Stimulated activated CD8-positive, alpha-beta memory T cell treated with anti-CD3 and anti-CD28 coated beads, Interleukin-4, amount 100 ng/mL, for 1 hour (primary cell): ENCODE measurements at places on chromosomes 3 and 15.
A peak's percentile ranks its signal among the peaks of the same experiment; 100 is the strongest.

DNA sequence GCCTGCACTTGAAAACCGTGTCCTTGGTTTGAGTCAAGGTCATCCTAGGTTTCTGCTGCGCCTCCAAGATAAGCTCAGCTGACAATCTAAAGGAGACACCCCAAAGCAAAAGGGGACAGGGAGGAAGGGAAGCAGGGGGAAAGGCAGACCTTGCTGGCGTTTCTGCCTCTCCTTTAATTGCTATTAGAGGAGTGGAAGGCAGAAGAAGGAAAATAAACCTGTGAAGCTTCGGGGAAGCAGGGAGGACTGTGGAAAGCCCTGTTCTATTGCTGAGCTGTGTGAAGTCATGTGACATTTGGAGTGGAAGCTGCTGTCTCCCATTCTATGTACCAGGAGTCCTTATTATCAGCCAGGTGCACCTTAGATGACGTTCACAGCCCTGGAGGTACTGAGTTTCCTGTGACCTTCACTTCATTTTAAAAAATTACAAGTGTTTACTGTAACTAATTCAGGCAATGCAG, 21.5 kb upstream of the CHD2 start:
- no peak for DNase-seq

DNA sequence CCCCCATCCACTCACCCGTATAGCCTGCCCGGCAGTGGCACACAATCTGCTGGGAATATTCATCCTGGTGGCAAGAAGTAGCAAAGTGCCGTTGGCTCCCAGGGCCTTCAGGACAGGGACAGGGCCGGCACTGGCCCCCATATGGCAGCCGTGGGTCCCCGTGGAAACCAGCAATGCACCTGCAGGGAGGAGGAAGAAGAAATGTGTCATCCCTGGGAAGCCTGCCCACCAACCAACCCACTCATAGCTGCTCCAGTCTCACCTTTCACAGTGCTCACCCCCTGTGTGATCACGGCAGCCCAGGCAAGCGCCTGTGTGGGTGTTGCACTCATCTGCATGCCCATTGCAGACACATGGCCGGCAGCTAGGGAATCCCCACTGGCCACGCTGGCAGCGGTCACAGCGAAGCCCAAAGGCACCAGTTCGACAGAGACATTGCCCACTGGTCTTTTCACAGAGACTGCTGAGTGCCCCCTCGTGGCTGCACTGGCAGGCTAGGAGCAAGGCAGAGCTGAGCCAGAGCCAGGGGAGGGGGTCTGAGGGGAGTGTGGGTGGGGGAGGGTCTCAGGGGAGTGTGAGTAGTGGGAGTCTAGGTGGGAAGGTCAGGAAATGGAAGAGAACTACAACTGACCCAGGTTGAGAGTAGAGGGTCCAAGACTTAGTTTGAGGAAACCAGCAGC, 4.5 kb upstream of the USP19 start:
- DNase-seq: no peak

DNA sequence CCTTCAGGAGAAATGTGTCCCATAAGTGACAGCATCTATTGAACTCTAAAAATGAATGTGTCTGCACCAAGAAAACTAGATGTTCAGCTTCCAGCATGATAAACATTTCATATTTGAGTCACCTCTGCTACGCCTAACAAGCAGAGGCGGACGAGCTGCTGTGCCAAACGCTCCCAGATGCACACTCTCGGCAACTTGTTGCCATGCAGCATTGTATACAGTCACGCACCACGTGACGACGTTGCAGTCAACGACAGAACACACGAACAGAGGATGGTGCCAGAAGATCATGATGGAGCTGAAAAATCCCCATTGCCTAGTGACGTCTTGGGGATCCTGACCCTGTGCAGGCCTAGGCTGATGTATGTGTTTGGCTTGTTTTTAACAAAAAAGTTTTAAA, 137.5 kb downstream of the XXYLT1 start:
- DNase-seq: no peak

- DNase-seq: no peak
These were observed 40.3 kb downstream of the UACA start for GRCh38 chr15:70723122-70723422.

DNA sequence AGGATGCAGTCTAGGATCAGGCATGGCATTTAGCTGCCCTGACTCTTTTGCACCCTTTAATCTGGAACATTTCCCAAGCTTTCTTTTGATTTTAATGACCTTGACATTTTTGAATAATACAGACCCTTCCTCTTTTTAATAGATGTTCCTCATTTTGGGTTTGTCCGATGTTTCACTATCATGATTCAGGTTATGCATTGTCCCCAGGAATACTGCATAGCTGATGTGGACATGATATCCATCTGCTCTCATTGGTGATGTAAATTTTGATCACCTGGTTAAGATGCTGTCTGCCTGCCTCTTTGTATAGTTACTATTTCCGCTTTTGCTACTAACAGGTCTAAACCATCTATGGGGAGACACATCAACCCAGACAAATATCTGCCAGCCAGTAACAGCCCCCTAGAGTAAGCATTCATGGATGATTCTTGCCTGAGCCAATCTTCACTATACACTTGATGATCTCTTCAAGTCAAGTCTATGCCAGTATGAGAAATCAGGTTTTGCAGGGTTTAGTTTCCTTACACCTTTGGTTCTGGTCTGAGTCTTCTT, 50.6 kb upstream of the ULK4 start:
- DNase-seq: no peak

GRCh38 chr15:101053261-101053660, 134.1 kb downstream of the LRRK1 start:
- no peak for DNase-seq

DNA sequence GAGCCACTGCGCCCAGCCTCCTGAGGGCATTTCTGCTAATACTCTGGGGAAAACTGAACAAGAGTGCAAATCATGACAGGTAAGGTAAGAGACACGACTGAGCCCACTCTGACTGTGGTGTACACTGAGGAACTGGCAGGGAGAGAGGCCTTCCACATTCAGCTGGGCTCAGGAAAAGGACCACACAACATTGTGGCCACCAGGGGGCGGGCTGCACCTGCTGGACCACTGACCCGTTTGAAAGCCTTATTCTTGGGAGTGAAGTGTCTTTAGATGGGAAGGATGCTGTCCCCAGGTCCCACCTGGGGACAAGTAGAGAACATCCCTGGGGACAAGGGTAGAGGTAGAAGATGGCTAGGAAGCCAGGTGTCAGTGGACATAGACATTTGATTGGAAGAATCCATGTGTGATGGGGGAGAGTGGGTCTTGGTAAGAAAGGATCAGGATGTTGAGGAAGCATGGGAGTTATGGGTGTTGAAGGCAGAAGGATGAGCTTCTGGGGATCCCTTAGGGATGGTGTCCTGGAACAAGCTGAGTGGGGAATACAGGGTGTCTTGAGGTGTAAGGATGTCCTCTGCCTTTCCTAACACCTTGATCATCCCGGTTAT, 6.2 kb upstream of the CTDSPL start:
- peak; percentile 55 for DNase-seq

GRCh38 chr3:55795296-55795695, 308.2 kb upstream of the WNT5A start:
- DNase-seq: no peak

DNA sequence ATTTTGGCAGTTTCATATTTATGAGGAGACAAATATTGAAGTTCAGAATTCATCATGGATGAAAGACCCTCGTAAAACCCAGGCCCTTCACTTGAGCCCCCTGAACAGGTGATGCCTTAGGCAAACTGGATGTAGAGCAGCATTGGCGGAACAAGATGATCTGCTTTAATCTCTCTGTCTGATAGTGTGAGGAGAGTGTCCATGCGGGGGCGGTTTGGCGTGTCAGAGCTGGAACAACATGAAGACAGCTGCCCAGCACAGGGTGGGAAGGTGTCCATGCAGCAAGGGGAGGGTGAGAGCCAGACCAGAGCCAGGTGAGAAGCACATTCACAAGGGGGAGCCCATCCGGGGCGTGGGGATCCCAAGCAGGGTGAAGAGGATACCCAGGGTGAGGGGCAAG, 31.8 kb upstream of the ANP32A start:
- DNase-seq: no peak

- no peak for DNase-seq
These were observed 320.3 kb upstream of the TGFBR2 start for GRCh38 chr3:30286007-30286669.

DNA sequence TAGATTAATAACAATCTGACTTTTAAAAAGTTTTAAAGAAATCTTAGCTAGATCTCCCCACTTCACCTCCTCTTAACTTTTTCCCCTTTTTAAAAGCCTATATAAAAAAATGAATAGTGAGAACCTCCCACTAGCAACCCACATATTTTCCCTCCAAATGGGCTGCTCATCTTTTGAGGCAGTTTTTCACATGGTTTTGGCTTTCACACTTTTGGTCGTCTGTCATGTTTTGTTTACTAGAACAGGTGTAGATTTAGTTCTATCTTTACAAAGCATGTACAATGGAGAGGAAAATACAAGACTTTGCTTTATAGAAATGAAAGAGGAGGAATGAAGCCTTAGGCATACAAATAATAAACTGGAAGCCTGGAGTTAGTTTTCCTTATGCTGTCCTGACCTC, 126.7 kb upstream of the EOMES start:
- DNase-seq: no peak

DNA sequence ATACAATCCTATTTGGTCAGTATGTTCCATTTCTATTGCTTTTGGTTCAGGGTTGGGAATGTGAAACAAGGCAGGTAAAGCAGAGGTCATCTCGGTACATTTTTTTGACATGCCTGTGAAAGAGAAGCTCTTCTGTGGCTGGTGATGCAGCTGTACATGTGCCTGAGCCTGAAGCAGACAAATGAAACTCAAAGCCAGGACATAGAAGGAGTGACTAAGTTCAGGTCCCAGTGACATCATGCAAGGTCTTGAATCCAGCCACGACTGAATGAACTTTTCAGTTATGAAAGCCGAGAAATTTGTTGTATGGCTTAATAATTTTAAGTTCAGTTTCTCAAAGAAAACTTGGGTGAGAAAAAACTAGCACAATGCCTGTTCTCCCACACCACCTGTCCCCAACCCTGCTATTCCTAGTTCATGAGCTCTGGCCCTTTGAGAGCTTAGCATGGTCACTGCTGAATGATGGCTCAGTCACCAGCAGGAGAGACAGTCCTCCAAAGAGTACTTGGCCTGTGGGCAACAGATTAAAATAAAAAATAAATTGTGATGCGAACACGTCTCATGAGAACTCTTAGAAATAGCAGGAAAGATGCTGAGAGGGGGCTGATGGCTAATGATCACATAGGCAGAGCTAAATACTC, 600.2 kb upstream of the GRM7 start:
- no peak for DNase-seq

DNA sequence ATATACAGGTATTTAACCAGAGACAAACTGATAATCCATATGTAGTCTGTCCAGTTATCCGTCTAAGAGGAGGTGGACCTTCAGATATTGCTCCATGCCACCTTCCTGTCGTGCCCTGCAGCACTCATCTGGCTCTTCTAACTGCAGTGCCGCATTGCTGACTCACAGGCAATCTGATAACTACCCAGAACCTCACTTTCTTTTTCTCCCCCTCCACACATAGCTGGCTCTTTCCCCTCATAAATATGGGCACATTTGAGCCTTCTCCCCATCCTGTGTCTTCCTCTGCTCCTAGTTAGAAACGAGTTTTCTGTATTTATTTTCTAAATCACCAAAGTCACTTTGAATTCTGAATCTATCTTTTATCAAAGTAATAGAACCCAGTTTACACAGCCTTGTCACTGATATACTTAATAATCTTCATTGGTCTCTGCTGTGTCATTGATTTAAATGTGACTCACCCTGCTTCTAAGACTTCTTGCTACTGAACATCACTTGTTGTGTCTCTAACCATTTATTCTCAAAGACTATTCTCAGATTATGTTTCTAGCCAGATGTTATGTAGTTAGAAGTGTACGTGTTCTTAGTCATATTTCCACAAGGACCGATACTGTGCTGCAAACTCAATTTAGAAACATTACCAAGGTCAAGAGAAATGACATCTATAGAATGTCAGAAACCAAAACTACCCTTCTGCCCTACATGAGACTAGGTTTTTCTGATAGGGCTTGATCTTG, 17.4 kb upstream of the KCNMB2 start:
- no peak for DNase-seq

GRCh38 chr3:11944052-11944673, 60.0 kb upstream of the SYN2 start:
- DNase-seq: no peak

GRCh38 chr15:90837094-90837493, 31.3 kb upstream of the FURIN start:
- DNase-seq: no peak

DNA sequence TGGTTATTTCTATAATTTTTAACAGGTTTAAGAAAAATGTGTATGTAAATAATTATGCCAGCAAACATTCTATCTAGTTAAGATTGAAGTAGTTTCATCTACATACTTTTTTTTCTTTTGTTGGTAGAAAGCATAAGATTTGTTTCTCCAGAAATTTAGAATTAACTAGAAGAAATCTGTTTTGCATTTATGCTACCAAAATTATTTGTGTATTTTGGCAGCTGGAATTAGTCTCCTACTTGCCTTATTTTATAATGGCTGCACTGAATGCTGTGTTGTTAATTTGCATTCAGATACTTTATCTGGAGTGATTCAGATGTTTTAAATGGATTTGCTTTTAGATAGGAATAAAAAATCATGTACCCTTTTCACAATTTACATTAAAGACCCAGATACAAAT, 100.2 kb upstream of the NAALADL2 start:
- DNase-seq: no peak

DNA sequence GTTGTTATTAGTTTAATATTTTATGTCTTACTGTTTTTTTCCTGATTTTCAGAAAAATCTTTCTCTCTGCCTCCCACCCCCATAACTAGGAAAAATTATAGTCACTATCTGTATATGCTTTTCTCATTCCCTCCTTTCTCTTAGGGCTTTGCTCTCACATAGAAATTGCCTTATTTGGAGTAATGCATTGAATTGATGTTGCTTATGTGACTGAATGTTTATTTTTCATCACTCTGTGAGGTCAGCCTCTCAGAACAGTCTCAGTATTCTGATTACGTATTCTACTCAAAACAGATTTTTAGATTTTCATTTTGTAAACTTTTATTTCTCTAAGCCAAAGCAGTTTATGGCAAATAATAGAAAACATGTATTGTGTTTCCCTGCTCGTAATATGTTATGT, 121.0 kb downstream of the SLMAP start:
- no peak for DNase-seq

DNA sequence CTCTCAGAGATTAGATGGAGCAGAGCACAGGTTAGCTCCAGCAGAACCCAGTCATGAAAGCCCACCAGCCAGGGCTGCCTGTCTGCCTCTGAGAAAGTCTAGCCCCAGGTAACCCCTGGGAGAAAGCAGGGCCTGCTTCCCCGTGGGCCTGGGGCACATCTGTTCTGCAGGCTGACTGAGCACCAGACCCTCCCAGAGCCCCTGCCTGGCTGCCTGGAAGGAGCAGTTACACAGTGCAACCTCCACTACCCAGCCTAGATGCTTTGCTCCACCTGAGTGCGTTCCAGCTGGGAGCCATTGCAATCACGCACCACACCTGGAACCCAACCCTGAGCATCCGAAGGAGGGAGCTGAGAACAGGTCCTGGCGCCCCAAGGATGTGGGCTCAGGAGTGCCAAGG, 24.7 kb upstream of the OR5K4 start:
- DNase-seq: no peak
